ENCODE measurements at places on chromosomes 4 and X.

DNA sequence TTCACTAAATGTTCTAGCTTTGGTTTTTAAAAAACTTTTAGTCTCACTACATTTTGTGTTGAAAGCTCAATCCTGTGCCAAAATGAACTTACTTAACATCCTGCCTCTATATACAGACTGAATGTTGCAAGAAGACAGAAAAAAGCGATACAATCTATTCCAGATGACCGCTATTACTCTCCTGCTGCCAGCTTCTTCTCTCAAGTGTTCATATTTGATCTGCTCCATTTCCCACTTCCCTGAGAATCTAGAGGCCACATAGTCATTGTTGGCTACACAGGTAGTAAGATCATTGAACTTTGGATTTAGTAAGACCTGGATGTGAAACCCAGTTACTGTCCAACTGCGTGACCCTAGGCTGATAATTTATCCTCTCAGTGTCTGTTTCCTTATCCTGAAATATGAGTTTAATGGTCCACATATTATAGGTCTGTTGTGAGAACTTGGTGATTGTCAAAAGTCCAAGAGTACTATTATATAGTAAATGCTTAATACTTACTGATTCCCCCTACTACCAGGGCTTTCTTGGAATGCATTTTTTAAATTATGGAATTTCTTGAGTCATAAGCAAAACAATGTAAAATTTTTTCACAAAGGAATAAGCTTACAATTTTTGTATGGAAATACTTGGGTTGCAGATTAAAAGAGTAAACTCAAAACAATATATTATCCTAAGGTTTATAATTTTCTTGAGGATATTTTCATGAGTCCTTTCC lies 976.8 kb upstream of the ADGRL3 start:
- no peak for DNase-seq

GRCh38 chr4:16264798-16265197 lies 38.5 kb upstream of the TAPT1 start:
- no peak for DNase-seq

- DNase-seq, result no peak
Observed at GRCh38 chr4:165945991-165946390, 73.0 kb downstream of the TLL1 start.

DNA sequence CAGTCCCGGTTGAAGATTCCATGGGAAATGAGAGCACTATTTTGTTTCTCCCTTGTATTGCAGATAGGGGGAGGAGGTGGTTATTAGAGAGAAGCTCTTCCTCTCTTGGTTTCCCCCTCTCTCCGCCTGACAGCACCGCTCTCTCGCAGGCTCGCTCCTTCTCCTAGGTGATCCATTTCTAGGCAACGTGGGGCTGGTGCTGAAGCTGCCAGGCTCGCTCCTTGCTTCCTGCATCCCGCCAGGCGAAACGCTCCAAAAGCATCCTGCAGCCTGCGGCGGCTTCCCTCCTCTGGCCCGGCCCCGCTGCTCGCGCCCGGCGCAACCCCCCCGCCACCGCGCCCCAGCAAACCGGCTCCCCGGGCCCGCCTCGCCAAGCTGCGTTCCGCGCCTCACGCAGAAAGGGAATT lies at the start of gene GRID2:
TSS of gene GRID2 (plus strand) at position 346 of the 407 bp plus-strand sequence.
- peak; percentile 44 for DNase-seq

DNA sequence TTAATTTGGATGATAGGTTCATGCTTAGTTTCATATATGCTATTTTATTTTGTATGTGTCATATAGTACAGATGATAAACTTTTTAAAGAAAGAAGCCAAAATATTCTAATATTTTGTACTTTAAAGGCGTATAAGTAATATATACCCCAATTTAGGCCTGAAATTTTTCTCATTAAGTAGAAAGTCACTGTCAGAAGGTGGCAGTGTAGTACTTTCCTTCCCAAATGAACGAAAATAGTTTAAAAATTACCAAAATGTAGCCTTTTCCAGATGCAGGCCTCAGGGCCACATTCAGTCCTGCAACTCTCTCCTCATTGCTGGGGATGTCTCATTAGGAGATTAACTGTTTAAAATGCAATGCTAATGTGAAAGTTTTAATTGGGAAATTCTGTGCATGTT lies 1263.6 kb downstream of the C4orf33 start:
- DNase-seq, result no peak

DNA sequence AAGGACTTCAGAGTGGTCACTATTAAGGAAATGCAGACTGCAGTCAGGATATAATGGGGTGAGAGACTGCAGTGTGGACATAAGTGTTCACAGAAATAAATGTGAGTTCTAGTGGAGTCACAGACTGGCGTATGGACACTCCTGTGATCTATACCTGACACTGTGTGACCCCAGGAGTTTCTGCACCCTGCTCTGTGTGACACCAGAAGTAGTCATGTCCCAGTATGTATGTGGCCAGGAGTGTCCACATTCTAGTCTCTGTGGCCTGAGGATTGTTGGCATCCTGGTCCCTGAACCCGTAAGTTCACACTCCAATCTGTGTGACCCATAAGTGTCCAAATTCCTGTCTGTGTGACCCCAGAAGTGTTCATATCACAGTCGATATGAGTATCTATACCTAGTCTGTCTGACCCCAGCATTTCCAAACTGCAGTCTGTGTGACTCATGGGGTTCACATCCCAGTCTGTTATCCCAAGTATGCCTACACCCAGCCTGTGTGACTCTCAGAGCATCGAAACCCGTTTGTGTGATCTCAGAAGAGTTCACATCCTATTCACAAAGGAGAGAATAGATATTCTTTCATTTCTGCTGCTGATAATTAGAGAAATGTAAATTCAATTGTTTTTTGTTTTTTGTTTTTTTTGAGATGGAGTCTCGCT lies 16.3 kb downstream of the WDR13 start:
- DNase-seq, result no peak

GRCh38 chr4:41933997-41934503 lies 1.2 kb upstream of the TMEM33 start:
- no peak for DNase-seq

GRCh38 chr4:138978028-138978585 lies 37.5 kb upstream of the NOCT start:
- no peak for DNase-seq

GRCh38 chrX:57905141-57905540 lies 5.1 kb downstream of the ZXDA start:
- no peak for DNase-seq

GRCh38 chrX:129323115-129323514 lies 200.2 kb downstream of the SMARCA1 start:
- no peak for DNase-seq

DNA sequence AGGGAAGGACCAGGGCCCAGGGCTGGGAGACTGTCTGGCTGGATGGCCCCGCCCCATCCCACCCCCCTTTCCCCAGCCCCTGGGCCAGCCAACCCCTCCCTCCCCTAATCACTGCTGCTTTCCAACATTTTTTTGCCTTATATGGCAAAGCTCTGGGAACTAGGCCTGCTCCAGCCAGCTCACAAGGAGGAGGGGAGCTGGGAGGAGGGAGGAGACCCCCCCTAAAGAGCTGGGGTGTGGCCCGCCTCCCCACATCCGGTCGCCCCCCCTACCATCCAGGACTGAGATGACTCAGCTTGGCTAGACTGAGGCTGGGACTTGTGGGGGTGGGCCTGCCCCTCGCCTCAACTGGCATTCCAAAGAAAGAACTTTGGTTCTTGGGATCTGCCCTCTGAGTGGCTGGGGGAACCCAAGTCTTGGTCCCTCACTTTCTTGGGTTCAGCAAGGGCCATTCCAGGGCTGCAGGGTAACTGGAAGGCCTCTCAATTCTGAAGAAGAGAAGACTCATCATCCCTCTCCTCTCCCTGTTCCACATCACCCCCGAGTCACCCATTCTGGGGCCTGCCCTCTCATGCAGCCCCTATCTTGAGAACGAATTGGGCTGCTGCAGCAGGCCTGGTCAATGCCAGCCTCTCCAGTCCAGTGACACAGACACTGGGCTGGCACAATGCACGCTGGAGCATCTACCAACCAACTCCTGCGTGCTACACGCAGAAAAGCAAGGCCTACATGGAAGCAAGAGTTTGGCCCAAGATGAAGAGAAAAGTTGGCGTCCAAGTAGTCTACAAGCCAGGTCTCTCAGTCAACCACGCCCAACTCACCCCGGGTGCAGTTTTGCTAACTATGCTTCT lies 4.8 kb downstream of the FLNA start:
- peak; percentile 21 for DNase-seq

- peak; percentile 62 for DNase-seq
Observed at GRCh38 chr4:103075894-103076746, 441 bp downstream of the SLC9B2 start.
